Thyroid gland (tissue), 4 donors: ENCODE measurements at places on chromosomes 16 and 17. TPM values are rescaled to one million over a fixed set of nuclear protein-coding genes. Genes with fewer than 3 reads are reported as not detected.
A peak's percentile ranks its signal among the peaks of the same experiment; 100 is the strongest.

- DNase-seq: no peak
Observed at GRCh38 chr16:23051587-23051986, 97.7 kb downstream of the USP31 start.

DNA sequence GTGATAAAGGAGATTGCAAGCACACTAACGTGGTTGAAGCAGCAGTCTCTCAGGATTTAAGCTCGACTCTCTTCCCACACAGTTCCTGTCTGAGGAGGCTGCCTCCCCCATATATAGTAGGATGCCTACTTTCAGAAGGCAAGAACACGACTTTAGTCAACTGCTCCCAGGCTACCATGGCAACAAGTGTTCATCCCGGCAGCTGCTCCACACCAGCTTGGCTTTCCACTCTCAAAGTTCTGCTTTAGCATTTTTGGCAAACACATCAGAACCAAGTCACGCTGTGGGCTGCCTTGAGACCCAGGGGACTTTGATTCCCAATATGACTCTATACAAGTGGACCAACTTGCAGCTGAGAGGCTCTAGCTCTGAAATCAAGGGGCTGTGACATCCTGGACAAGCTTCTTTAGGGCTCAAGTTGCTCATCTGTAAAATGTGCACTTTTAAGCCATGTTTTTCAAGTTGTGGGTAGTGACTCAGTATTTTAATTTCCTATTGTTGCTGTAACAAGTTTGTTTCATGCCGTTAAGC lies 16.5 kb downstream of the ZP2 start:
- peak; percentile 21 for DNase-seq

DNA sequence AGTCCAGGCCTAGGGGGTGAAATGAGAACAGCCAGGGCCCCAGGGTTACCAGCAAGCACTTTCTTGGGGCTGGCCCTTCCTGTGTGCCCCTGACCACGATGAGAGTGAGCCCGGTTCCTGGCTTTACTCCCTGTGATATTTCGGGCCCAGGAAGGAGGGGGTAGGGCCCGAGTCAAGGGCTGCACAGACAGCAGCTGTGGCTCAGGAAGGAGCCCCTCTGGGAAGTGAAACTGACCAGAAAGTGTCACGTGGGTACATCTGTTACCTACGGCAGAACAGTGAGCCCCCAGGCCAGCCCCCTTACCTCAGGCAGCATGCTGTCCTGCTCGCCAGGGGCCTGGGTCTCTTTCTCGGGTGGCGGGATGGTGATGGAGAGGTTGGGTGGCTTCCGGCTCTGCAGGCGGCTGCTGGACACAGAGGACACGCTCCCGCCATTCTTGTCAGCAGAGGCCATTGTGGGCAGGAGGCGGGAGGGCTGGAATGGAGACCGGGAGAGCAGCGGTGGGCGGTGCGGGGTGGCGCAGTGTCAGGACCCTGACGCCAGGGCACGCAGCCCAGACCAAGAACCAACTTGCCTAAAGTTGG lies 13.8 kb downstream of the AANAT start:
- DNase-seq: no peak

GRCh38 chr17:28949185-28950016 lies 1.9 kb downstream of the PHF12 start:
- DNase-seq: peak; percentile 65

DNA sequence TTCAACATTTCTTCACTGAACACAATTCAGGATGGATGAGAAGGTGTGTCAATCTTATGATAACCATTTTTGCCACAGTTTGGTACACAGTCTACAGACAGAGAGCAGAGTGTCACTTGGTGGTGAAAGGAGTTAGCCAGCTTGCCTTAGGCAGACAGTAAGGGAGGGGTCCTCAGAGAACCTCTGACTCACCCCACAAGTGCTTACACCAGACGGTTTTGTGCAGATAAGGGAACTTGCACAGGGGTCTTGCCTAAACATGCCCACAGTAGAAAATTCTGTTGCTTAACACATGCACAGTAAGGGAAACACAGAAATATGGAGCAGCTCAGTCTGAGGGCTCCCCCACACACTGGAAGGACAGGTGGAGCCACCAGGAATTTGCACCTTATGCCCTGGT lies 204.5 kb upstream of the CDH8 start:
- no peak for DNase-seq

The CHST4 gene
- total RNA-seq: not detected
